Stimulated activated CD4-positive, alpha-beta T cell treated with anti-CD3 and anti-CD28 coated beads, Interleukin-1b, Interleukin-23, amount 100 ng/mL, for 4 hours (primary cell): ENCODE measurements at places on chromosomes 3 and 15.

DNA sequence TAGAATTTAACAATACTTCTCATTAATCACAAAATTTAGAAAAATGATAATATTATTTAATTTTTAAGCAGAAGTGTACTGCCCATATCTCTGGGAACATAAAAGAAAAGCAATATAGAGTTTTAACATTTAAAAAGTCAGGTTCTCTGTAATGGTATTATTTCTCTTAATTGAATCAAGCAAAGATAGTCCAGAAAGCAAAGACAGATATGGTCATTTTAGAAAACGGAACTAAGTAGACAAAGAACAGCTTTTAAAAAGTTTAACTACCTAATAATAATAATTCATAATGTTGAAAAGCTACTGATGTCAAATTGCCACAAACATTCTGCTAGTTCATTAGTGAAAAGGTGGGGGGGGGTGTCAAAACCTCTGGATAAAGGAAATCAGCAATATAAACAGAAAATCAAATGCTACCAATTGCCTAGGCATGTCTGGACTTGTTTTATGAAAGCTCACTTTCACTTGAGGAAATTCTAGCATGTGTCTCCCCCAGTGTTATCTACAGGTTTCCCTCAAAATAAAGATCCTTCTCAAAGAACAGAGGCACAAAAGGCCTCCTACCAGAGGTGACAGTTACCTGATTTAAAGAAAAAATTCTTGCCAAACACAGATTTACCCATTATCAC, 1.7 kb downstream of the ZMAT3 start:
- DNase-seq = no peak

GRCh38 chr15:78715930-78716329, 74.9 kb upstream of the CHRNB4 start:
- no peak for DNase-seq

- DNase-seq = no peak
These were observed 98.6 kb downstream of the TCF12 start for GRCh38 chr15:57017024-57017423.

DNA sequence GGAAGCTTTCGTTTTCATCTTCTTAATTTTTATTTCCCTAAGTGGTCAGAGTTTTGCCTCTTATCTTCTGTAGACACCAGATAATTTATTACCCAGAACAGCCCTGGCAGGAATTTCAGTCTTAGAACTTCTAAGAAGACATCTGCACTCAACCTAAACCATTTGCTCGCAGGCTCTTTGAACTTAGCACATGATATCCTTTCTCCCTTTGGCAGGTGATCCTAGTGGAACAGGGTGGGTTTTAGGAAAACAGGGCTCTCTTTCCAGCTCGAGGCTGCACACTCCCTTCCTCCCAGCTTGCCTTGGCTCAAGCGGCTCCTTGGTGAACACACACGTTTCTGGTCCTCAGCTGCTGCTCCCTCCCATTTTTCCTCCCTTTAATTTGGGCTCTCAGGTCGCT, 116.5 kb downstream of the THSD4 start:
- DNase-seq = no peak

- DNase-seq = no peak
These were observed 438.8 kb upstream of the TGFBR2 start for GRCh38 chr3:30167541-30168011.

DNA sequence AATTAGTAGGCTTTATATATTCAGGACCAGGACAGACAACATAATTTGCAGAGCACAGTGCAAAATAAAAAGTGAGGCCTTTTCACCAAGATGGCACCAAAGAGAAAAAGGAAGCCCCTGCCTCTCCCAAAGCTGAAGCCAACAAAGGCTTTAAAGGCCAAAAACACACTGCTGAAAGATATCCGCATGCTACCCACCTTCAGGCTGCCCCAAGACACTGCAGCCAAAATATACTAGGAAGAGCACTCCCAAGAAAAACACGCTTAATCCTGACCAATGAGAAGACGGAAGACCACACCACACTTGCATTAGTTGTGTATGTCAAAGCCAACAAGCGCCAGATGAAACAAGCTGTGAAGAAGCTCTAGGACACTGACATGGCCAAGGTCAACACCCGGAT, 38.0 kb downstream of the PIK3CB start:
- no peak for DNase-seq

DNA sequence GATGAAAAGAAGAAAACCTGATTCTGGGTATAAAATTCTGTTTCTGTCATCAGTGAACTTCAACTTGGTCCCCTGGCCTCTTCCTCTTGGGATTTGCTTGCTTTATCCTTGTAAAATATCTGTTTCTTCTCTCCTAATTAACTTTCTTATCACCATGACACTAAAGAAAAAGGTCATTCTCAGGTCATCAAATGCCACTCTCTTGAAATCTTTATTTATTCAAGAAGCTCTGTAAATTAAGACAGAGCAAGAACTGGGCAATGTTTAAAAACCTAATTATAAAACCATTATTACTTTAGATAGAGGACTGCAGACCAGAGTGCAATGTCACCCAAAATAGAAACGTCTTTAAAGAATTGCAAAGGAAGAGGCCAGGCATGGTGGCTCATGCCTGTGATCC, 6.0 kb upstream of the LIPC start:
- DNase-seq = no peak

GRCh38 chr15:75659928-75660645, 12.4 kb downstream of the SNX33 start:
- no peak for DNase-seq

DNA sequence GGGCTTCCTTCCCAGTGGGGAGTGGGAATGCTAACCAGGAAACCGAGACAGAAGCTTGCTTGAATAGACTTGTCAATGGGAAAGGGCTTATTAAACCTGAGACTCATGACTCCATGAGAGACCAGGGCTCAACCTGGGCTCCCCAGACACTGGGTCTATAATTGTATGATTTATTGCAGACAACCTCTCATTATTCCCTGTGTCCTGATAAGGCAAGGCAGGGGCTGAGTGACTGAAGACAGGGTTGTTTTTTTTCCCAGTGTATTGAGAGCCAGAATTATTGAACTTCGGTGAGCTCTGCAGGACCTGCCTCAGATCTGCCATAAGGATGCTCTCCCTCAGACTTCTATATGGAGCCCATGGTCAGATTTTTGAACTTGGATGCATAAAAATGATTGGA, 79.5 kb upstream of the KLHL25 start:
- DNase-seq = no peak

GRCh38 chr3:115321400-115321805, 174.3 kb upstream of the ZBTB20 start:
- DNase-seq = no peak

- DNase-seq = no peak
These were observed 26.6 kb downstream of the NEK11 start for GRCh38 chr3:131053043-131053859.
